ENCODE measurements at places on chromosomes 12 and 14. TPM values are rescaled to one million over a fixed set of nuclear protein-coding genes. Genes with fewer than 3 reads are reported as not detected.

- no peak for DNase-seq
Observed at GRCh38 chr14:77310026-77310425, 10.7 kb downstream of the POMT2 start.

DNA sequence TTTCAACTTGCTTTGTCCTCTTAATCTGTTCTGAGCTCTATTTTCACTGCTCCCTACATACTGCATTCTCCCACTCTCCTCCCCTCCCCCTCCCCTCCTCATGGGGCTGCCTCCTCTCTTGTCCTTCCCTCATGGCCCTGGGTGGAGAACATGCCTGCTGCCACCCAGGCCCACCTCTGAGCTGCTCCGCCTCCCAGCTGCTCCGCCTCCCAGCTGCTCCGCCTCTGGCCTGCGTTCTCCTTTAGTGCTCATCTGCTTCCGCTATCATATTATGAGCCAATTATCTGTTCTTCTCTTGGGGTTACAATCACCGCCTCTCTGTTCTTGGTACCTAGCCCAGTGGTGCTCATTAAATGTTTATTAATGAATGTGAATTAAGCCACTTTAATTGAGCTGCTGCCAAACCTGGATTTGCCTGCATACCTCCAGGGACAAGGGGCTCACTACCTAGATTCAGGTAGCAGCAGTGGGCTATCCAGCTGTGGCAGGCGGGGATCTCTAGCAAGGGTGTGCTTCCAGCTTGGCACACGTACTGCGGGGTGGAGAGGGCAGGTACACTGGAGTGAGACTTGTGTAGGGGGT lies 32.0 kb upstream of the FAM181A start:
- DNase-seq = no peak

DNA sequence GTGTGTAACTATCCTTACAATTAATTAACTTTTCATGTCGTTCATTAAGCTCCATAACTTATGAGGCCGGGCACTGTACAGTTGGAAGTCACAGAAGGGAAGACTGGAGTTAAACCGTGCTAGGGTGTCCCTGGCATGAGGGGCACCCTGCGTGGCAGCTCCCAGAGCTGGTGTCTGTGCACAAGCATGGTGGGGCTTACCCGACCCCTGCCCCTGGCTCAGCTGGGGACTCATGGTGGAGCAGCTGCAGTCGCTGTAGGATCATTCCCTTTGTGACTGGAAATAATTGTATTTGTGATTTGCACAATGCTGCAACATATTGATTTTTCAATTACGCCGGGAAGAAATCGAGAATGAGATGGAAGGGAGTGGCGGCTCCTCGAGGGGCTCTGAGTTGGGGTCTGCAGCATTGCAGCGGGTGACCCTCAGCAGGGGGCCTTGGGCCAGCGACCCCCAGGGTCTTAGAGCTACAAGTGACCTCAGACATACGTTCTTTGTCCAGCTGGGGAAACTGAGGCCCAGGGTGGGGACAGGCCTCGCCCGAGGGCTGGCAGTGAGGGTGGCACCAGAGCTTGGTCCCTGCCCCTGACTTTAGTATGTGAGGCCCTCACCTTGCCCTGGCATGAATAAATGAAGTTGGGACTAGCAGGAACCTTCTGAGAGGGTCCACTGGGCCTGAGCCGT lies 125.4 kb downstream of the KIF26A start:
- no peak for DNase-seq

- no peak for DNase-seq
Observed at GRCh38 chr14:99148861-99149610, 123.0 kb downstream of the BCL11B start.

The SLC5A8 gene
- not detected for total RNA-seq

DNA sequence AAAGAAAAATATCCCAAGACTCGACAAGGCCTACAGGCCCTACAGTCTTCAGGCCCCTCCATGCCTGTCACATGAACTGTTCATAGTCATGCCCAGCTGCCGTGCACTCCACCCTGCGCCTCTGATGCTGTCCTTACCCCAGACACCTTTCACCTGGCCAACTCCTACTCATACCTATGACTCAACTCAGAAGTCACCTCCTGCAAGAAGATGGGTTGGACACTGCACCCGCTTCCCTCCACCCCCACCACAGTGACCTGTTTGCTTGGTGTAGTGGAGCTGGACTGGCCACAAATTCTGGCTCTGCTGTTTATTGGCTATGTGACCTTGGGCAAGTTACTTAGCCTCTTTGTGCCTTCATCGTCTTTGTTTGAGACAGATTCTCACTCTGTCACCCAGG lies 56.2 kb downstream of the PHETA1 start:
- DNase-seq = no peak

DNA sequence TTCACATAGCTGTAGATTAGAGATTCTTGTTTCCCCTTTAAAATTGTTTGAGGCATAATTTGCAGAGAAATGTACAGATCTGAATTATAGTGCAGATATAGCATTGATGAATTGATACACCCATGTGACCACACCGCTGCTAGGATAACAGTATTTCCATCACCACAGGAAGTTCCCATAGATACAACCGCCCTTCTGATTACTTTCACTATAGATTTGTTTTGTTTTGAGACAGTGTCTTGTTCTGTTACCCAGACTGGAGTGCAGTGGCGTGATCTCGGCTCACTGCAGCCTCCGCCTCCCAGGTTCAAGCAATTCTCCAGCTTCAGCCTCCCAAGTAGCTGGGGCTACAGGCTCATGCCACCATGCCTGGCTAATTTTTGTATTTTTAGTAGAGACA lies 8.8 kb upstream of the ASPG start:
- peak; percentile 24 for DNase-seq

GRCh38 chr14:100446572-100446971 lies 123.4 kb downstream of the SLC25A47 start:
- no peak for DNase-seq

DNA sequence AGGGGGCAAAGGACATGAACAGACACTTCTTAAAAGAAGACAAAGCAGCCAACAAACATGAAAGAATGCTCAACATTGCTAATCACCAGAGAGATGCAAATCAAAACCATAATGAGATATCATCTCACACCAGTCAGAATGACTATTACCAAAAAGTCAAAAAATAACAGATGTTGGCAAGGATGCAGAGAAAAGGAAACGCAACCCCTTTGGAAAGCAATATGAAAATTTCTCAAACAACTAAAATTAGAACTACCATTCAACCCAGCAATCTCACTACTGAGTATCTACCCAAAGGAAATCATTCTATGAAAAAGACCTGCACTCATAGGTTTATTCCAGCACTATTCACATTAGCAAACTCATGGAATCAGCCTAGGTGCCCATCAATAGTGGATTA lies 25.6 kb downstream of the MDM1 start:
- DNase-seq = no peak

GRCh38 chr14:90976101-90976500 lies 84.3 kb downstream of the RPS6KA5 start:
- no peak for DNase-seq

- no peak for DNase-seq
Observed at GRCh38 chr12:125024949-125025563, 31.6 kb downstream of the BRI3BP start.

The KCNMB4 gene
- total RNA-seq = 0.67 TPM

- DNase-seq = no peak
Observed at GRCh38 chr12:38949363-38949762, 44.0 kb upstream of the CPNE8 start.

DNA sequence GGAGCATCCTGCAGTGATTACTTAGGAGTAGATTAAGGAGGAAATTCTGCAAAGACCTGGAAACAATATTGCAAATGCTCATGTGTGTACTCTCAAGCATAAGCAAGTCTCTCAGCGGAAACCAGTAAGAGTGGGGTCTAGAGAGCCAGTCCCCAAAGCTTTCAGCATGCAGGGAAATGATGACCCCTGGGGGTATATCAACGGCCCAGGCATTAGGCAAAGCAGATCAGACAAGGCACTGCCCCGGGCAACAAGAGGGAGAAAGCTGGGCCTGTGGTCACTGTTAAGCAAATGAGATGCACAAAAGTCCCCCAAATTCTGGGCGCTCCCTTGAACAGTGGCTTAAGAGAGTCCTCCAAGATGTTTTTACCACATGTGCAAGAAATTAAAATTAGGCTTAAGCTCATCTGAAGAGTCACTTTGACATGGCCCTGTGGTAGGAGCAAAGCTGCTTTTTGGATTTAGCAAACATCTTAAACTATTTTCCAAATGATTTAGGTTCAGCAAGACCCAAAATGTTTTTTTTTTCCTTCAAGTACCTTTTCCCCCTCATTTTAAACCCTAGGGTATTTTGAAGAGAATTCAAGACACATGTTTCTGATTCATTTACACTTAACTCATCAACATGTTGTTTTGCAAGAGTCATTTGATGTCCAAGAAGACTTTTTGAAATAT lies 457.1 kb upstream of the TBX3 start:
- no peak for DNase-seq

DNA sequence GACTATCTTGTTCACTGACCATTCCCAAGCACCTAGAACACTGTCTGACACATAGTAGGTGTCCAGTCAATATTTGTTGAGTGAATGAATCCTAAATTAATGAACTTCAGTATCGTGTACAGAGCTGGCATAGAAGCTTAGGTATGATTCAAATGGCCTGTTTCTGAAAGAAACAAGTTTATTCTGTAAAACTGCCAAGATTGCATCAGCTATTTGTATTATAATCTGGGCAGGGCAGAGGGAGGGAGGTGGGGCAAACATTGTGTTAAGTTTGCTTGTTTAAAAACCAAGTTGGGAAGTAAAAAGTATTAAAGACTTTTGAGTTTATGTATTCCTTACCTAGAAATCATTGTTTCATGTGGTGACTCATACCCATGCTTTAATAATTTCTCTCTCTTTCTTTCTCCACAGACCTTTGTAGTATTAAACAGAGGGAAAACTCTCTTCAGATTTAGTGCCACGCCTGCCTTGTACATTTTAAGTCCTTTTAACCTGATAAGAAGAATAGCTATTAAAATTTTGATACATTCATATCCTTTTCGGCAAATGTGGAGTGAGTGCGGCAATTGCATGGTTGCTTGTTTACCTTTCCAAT lies 92.8 kb downstream of the SCN8A start:
- no peak for DNase-seq

The DAO gene
- total RNA-seq = not detected

The PXMP2 gene
- total RNA-seq = 4.2 TPM

GRCh38 chr12:2739832-2740641 lies 54.7 kb upstream of the FKBP4 start:
- no peak for DNase-seq

The DNAAF2 gene
- 8.7 TPM for total RNA-seq

- no peak for DNase-seq
Observed at GRCh38 chr14:57382283-57382682, 8.1 kb upstream of the NAA30 start.

- no peak for DNase-seq
Observed at GRCh38 chr14:88895116-88895515, 70.7 kb downstream of the TTC8 start.

DNA sequence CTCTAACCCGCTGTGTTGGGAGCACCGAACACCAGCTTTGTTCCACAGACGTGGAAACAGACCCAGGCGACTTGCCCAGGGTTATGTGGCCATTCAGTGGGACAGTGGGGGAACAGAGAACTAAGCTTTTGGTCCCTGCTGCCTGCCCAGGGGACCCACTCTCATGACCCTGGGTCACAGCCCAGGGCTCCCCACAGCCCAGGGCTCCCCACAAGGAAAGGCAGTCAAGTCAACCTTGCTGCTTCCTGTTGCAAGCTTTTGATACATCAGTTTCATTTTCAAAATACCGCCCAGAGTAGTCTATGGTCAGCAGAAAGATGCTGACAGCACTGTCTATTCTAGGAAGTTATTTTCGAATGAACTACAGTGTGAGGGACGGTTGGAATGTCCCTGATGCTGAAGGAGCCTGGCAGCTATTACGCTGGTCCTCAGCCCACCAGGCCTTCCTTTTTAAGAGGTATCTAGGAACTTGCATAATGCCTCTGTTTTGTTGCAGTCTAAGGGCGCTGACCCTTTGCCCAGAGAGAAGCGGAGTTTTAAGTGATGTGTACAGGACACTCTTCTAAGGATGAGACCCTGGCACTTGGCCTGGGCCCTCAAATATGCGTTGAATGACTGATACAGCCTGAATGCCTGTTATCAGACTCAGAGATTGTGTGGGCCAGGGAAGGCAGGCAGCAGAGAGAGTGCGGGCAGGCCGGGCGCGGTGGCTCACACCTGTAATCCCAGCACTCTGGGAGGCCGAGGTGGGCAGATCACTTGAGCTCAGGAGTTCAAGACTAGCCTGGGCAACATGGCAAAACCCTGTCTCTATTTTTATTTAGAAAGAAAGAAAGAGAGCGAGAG lies 12.6 kb upstream of the TTC7B start:
- peak; percentile 39 for DNase-seq

DNA sequence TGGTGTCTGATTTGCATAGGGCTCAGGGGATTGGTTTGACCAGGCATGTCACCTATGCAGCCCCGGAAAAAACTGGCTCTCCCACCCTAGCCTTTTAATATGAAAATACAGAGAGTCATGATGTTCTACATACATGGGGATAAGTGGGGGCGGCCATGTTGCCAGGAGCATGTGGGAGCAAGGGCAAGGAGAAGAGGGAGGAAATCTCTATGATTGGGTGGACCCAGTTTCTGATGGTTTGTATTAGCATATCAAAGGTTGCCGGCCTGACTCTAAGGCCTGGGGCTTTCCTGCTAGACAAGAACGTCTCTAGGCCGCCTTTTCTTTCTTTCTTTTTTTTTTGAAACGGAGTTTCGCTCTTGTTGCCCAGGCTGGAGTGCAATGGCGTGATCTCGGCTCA lies 123.4 kb upstream of the CPSF6 start:
- DNase-seq = no peak

DNA sequence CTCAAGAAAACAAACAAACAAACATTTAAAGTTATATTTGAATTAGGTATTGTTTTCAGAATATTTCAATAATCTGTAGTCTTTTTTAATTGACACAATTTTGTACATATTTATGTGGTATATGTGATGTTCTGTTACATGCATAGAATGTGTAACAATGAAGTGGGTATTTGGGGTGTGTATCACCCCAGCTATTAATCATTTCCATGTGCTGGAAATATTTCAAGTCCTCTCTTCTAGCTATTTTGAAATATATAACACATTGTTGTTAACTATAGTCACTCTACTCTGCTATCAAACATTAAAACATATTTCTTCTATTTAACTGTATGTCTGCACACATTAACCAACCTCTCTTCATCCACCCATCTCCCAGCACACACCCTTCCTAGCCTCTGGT lies 32.0 kb upstream of the SIX1 start:
- no peak for DNase-seq

The TAS2R46 gene
- total RNA-seq = 1.1 TPM

- DNase-seq = no peak
Observed at GRCh38 chr12:81617915-81618314, 141.2 kb downstream of the PPFIA2 start.

DNA sequence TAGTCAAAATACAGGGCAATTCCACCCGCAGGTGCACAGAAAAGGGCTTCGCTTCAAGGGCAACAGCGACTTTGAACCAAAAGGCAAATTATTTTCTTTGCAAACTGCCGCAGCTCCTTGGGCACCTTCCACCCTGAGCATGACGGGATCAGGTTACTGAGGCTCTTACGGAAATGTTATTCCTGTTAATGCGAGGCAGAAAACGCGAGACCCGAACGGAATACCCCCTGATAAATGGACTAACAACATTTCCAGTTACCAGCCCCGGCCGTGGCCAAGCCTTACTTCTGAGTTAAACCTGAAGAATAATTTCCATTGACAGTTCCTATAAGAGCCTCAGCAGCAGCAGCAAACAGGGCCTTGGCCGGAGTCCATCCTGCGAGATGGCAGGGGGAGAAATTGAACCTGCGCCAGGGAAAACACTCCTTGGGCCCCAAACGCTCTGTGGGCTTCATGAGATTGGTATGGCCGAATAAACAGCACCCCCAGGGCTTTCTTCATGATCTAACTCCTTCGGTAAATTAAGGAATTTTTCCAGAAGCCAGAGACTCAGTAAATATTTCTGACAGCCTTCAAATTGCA lies 70.0 kb upstream of the DICER1 start:
- no peak for DNase-seq

All from CD4-positive, alpha-beta memory T cell (primary cell).